ENCODE measurements at places on chromosomes 4 and X.

DNA sequence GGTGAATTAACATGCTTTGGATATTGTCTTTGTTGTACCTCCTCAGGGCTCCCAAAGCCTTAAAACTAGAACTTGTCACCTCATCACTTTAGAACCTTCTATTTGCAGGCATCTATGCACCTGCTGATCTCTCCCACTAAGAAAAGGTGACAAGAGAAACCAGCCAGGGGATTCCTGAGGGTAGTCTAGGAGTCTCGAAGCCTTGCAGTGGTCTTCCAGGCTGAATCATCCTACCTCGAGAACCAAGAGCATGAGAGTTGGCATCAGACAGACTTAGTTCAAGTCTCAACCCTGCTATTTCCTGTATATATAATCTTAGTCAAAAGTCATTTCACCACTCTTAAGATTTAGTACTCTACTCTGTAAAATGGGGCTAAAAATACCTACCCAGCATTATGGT lies 29.6 kb downstream of the RTL5 start:
- DNase-seq, result no peak

- DNase-seq, result no peak
Measured at GRCh38 chr4:55507612-55508011, 39.1 kb downstream of the CLOCK start.

DNA sequence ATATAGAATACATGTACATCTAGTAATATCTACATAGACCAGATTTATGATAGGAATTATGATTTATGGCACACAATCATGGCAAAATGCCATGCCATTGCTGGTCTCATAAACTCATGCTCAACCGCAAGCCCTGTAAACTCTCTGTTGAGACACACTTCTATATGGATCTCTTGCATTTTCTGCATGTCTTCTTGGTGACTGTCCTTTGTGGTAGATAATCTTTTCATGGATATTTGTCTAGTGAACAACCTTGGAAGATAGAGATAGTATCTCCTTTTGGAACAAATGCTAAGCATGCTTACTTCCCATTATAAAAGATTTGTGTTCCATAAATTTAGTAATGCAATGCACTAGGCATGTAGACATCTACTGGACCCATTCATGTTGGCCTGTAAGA lies 328.0 kb downstream of the NAF1 start:
- no peak for DNase-seq

DNA sequence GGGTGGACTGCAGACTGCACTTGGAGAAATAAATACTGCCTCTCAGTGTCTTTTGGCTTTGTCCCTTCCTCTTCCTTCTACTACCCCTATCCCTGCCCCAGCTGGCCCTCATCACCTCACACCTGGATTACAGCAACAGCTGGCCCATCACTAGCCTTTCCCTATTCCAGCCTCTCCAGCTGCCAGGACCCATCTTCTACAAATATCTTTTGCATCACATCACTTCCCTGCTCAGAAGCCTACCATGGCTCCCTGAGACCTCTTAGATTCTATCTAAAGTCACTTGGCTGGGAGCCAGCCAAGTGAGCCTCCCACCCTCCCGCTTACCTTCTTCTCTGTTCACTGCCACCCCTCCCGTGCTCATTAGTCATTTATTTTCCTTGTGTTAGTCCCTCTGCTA lies 66.8 kb downstream of the TSC22D3 start:
- DNase-seq, result peak; percentile 29

- DNase-seq, result no peak
Measured at GRCh38 chr4:25925486-25926201, 11.6 kb downstream of the SMIM20 start.

- no peak for DNase-seq
Measured at GRCh38 chrX:118062817-118063615, 53.6 kb downstream of the KLHL13 start.

DNA sequence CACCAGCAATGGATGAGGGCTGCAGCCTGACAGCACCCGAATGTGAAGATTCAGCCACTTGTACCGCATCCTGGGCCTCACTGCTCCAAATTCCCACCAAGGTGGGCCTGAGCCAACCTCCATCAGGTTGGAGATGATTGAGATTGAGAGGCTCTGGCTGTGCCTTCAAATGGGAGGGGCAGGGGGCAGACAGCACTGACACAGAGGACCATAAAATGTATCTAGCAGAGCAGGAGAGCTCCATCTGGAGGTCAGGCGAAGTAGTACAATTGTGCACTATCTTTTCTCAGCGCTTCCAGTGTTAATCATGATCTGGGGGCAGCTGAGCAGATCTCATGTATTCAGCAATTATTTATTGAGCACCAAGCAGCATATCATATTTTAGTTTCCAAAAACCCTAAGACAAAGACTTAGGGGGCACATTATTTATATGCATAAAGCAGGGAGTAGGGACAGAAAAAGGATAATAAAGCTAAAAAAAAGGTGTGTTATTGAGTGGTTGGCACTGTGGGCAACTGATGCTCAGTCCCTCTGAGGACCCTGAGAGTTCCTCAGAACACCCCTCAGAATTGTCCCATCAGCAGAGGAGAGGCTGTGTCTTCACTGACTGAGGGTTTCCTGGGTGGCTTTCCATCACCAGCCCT lies 31.6 kb upstream of the C1QTNF7 start:
- no peak for DNase-seq

DNA sequence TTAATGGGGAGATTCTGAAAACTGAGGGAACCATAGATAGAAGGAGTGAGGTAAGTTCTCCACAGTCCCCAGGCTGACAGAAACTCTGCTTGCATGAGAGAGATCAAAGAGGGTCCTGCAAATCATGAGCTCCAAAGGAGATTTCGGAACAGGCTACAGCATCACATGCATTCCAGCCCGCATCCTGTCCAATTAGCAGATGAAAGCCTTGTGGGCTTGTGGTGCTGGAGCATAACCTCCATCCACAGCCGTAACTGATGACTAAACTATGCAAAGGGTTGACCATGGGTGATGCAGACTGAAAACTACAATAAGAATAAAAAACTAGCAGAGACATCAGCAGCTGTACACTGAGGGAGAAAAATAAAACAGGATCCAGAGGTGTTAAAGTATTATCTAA lies 654.5 kb downstream of the TLL1 start:
- no peak for DNase-seq

DNA sequence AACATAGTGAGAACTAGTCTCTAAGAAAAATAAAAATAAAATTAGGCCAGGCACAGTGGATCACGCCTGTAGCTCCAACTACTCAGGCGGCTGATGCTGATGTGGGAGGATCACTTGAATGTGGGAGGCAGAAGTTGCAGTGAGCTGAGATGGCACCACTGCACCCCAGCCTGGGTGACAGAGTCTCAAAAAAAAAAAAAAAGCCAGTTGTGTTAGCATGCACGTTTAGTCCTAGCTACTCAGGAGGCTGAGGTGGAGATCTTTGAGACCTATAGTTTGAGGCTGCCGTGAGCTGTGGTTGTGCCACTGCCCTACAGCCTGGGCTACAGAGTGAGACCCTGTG lies 2.5 kb downstream of the DCK start:
- no peak for DNase-seq

- peak; percentile 31 for DNase-seq
Measured at GRCh38 chr4:3212391-3213105, 36.4 kb upstream of the MSANTD1 start.

- no peak for DNase-seq
Measured at GRCh38 chr4:81923140-81923539, 450.7 kb downstream of the HNRNPD start.

DNA sequence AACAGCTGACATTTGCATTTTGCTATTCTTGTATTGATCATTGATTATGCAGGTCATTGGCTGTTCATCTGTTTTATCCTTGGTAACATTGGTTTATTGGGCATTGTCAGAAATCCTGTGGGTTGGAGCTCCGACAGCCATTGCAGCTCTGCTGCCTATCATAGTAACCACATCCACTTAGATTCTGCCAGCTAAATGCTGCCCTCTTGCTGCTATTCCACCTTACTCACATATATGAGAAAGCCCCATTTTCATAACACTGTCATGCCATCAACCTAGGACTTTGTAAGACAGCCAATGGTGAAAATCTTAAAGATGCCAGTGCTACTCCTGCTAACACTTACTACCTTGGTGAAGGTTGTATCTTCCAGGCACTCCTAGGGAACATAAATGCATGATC lies 187.3 kb upstream of the CXCL13 start:
- no peak for DNase-seq
